Lower leg skin (tissue), 4 donors: ENCODE measurements at places on chromosomes 6 and 20.

- DNase-seq, result no peak
Measured at GRCh38 chr20:21534453-21534852, 20.6 kb upstream of the NKX2-2 start.

- DNase-seq, result no peak
Measured at GRCh38 chr20:35055445-35056276, 36.9 kb downstream of the TRPC4AP start.

DNA sequence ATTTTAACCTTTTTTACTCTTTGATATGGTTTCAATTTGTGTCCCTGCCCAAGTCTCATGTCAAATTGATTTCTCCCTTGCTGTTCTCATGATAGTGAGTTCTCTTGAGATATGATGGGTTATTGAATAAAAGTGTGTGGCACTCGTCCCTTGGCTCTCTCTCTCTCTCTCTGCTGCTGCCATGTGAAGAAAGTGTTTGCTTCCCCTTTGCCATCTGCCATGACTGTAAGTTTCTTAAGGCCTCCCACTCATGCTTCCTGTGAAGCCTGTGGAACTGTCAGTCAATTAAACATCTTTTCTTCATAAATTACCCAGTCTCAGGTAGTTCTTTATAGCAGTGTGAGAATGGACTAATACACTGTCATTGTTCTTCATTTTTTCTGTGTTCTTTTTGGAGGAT is 48.5 kb downstream of the LIN28B start:
- DNase-seq, result no peak

DNA sequence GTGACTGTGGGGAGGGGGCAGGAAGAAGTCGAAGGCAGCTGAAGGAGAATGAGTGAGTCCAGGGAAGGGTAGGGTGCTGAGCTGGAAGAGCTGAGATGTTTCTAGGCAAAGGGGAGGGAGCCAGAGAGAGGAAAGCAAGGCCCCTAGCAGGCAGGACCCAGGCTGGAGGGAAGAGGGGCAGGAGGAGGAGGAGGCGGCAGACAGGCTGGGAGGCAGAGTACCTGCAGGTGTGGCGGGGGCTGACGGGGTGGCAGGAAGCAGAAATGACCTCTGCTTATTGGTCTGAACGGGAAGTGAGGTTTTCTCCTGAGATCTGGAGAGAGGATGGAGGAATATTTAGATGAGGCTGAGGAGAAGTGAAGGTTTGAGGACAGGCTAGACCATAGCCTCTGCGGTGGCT is 10.7 kb upstream of the EMILIN3 start:
- no peak for DNase-seq

GRCh38 chr6:36373368-36374019 is 14.0 kb downstream of the ETV7 start:
- DNase-seq, result peak; percentile 48

DNA sequence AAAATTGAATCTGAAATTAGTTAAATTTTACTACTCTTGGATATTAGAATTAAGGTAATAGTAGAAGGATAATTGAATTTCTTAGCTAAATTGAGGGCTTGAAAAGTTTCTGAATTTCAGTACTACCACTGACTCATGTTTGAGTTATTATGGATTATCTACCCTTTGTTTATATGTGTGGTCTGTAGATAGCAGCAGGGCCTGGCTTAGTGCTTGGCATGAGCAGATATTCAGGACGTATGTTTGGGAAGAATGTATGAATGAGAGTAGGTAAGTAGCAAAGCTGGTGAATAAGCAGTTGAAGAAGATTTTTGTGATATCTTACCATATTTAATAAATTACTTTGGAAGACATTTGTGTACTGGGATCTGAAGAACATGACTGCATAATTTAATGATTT is 152.7 kb downstream of the MACROD2 start:
- no peak for DNase-seq

DNA sequence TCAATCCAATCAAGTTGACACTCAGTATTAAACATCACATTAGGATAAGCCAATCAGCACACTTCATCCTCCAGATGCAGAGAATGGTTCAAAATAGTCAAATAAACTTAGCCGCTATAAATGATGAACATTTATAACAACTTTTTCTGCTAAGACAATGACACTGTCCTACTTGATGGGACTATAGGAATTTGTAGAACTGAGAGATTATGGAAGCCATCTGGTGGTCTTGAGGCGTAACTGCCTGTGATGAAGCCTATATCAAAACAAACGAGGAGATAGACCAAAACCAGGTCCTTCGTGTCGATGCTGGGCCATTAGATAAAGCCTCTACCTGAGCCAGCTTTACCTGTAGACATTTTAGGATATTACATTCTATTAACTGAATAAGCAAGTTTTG is 631.1 kb downstream of the COL12A1 start:
- no peak for DNase-seq
